ENCODE measurements at places on chromosomes 5 and 9. TPM values are rescaled to one million over a fixed set of nuclear protein-coding genes. Genes with fewer than 3 reads are reported as not detected.

The UBE2B gene
- total RNA-seq = 98.5 TPM

The RALGPS1 gene
- total RNA-seq = 5.1 TPM

The TAF1L gene
- total RNA-seq = 0.06 TPM

The TYRP1 gene
- not detected for total RNA-seq

The ZNF454 gene
- not detected for total RNA-seq

The BHMT2 gene
- total RNA-seq = not detected

The BTNL9 gene
- total RNA-seq = not detected

The NRARP gene
- 1.2 TPM for total RNA-seq

The TAF11L5 gene
- total RNA-seq = not detected

The ADAMTS16 gene
- total RNA-seq = not detected

The PCDHB2 gene
- total RNA-seq = not detected

DNA sequence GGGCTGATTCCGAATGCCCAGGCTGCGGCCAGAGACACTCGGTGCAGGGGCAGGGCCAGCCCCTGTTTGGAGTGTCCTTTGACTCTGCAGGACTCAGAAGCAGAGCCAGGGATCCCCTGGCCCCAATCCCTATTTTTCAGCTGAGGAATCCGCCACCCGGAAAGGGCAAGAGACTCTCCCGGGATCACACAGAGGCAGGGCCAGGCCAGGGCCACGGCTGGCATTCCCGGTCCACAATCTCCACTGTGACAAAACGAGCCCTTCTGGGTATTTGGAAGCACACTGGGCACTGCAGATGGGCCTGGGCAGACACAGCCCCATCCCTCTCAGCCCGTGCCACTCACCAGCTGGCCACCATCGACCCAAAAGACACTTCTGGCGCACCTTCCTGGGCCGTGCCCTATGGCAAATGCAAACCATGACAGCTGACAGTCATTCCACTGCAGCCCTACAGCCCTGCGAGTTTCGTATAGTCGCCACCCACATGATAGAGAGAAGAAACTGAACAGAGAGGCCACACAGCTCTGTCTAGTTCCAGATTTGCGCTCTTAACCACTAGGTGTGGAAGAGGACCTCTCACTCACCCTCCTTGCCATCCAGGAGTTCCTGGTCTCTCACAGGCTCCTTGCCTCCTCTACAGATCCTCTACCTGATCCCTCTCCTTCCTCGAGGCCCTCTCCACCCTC is 13.3 kb downstream of the NR5A1 start:
- no peak for DNase-seq
- H3K36me3 ChIP-seq = no peaks in the 10 kb centered on the region
- H3K4me1 ChIP-seq = peaks cover 8% of the 10 kb centered on the region

GRCh38 chr5:68932830-68933434 is 160.9 kb upstream of the SLC30A5 start:
- H3K36me3 ChIP-seq = no peaks in the 10 kb centered on the region
- no peak for DNase-seq
- H3K27ac ChIP-seq = no peak overlapping the region

GRCh38 chr5:168553377-168554130 is 24.4 kb downstream of the FBLL1 start:
- no peaks in the 10 kb centered on the region for H3K4me1 ChIP-seq
- H3K27ac ChIP-seq = no peak overlapping the region
- H3K27me3 ChIP-seq = no peaks in the 10 kb centered on the region
- no peak overlapping the region for H3K4me3 ChIP-seq
- DNase-seq = no peak
- peaks cover 44% of the 10 kb centered on the region for H3K36me3 ChIP-seq

GRCh38 chr5:169571355-169571754 is 12.2 kb upstream of the SPDL1 start:
- no peak overlapping the region for H3K27ac ChIP-seq
- DNase-seq = no peak
- no peaks in the 10 kb centered on the region for H3K36me3 ChIP-seq
- no peak overlapping the region for H3K4me3 ChIP-seq

DNA sequence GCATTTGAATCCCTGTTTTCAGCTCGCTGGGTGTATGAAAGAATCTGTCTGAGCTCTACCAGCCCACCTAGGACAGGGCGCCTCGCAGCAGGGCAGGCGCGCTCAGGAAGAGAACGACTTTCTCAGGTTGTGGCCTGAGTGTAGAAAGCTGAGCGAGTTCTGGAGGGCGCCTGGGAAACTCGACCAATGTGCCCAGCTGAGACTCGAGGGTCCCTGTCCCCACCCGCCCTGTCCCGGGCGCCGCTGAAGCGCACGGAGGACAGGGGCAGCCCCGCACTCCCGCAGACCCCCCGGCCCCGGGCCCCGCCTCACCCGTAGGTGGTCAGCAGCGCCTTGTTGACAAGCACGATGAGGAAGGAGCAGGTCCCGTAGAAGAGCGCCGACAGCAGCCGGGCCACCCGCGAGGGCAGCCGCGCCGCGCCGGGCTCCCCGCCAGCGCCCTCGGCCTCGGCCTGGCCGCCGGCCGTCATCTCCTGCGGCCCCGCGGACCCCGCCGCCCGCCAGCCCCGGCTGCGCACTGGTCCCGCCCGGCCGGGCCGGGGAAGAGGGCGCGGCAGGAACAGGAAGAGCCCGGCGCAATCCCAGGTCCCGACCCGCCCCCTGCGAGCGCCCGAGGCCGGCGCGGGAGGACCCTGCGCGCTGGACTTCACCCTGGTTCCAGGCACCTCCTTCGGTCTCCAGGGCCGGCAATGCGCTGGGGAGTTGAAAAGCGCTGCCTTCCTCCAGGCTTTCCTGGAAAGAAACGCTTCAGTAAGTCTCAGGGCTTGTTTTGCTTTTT is at the start of gene SLC35D2:
SLC35D2 (minus strand) TSS at position 547 of the 778 bp plus-strand sequence; CDS start at position 470, 77 bp downstream.
- no peaks in the 10 kb centered on the region for H3K27me3 ChIP-seq
- H3K36me3 ChIP-seq = peaks cover 25% of the 10 kb centered on the region
- H3K27ac ChIP-seq = peak within 1 kb of the TSS; percentile 49
- DNase-seq = peak; percentile 53
- H3K4me3 ChIP-seq = peak within 1 kb of the TSS; percentile 84

- no peaks in the 10 kb centered on the region for H3K4me1 ChIP-seq
- no peak overlapping the region for H3K4me3 ChIP-seq
- no peak for DNase-seq
- no peaks in the 10 kb centered on the region for H3K27me3 ChIP-seq
- H3K27ac ChIP-seq = no peak overlapping the region
Observed at GRCh38 chr5:17802256-17802655, 168.0 kb downstream of the TAF11L14 start.

- DNase-seq = no peak
- H3K36me3 ChIP-seq = no peaks in the 10 kb centered on the region
- H3K4me1 ChIP-seq = no peaks in the 10 kb centered on the region
- no peak overlapping the region for H3K4me3 ChIP-seq
- no peaks in the 10 kb centered on the region for H3K27me3 ChIP-seq
Observed at GRCh38 chr9:13750639-13751038, 471.1 kb upstream of the MPDZ start.

DNA sequence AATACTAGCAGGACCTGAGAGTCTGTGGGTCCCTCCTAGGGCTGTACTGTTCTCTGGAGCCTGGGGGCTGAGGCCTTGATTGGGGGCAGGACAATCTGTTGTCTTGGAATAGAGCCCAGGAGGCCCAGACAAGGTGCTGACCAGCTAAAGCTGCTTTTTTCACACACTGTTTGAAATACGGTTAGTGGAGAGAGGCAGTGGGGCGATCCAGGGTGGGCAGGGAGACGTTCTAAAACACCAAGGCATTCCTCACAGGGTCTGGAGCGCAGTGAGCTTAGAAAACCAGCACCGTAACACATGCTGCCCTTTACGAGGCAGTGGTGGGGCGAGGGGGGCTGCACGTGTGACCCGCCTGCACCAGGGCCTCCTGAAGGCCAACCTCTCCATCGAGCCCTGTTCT is 55.1 kb downstream of the EHMT1 start:
- H3K4me3 ChIP-seq = no peak overlapping the region
- DNase-seq = no peak
- peaks cover 12% of the 10 kb centered on the region for H3K36me3 ChIP-seq
- H3K27me3 ChIP-seq = no peaks in the 10 kb centered on the region
- H3K27ac ChIP-seq = no peak overlapping the region

GRCh38 chr5:128962211-128962610 is 3.1 kb upstream of the SLC27A6 start:
- peaks cover 2% of the 10 kb centered on the region for H3K4me1 ChIP-seq
- no peak overlapping the region for H3K4me3 ChIP-seq
- H3K36me3 ChIP-seq = no peaks in the 10 kb centered on the region
- no peak overlapping the region for H3K27ac ChIP-seq
- peaks cover 13% of the 10 kb centered on the region for H3K27me3 ChIP-seq

DNA sequence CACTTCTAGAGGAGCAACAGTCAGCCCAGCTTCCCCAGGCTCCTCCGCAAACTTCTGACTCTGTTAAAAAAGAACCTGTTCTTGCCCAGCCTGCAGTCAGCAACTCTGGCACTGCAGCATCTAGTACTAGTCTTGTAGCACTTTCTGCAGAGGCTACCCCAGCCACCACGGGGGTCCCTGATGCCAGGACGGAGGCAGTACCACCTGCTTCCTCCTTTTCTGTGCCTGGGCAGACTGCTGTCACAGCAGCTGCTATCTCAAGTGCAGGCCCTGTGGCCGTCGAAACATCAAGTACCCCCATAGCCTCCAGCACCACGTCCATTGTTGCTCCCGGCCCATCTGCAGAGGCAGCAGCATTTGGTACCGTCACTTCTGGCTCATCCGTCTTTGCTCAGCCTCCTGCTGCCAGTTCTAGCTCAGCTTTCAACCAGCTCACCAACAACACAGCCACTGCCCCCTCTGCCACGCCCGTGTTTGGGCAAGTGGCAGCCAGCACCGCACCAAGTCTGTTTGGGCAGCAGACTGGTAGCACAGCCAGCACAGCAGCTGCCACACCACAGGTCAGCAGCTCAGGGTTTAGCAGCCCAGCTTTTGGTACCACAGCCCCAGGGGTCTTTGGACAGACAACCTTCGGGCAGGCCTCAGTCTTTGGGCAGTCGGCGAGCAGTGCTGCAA is 72.8 kb downstream of the NUP214 start:
- H3K27ac ChIP-seq = peak overlapping the region; percentile 11
- DNase-seq = no peak
- no peak overlapping the region for H3K4me3 ChIP-seq
- H3K27me3 ChIP-seq = no peaks in the 10 kb centered on the region
- H3K36me3 ChIP-seq = peaks cover 34% of the 10 kb centered on the region

DNA sequence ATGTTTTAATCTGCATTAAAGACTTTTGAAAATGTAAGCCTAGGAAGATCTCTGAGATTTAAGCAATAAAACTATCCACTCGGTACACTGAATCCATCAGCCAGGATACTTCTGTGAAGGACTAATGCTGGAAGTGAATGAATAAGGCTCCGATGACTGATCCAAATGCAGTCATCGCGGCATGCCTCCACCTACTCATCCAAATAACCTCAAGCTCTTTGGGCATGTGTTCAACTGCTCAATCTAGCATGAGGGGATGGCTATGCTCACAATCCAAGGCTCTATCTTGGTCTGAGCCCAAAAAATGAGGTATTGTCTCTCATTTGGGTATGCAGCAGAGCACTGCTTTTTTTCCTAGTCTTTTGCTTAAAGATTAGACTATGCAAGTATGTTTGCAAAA is 19.2 kb downstream of the MARCHF3 start:
- no peaks in the 10 kb centered on the region for H3K27me3 ChIP-seq
- H3K4me1 ChIP-seq = peaks cover 6% of the 10 kb centered on the region
- H3K36me3 ChIP-seq = peaks cover 5% of the 10 kb centered on the region

DNA sequence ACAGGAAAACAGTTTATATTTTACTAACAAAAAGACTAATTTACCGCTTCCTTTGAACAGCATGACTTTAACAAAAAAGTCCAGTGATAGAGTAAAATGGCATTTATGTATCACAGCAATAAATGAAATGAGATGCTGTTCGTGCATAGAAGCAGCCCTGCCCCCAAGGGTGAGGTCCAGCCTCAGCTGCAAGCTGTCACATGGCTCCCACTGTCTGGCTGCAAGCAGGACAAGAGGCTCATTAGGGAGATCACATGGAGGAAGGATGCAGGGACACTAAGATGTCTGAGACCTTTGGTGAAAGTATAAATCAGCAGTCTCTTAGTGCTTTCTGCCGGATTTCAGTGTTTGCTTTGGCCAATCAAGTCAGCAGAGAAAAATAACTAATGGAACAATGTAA is 23.0 kb downstream of the GDNF start:
- H3K27ac ChIP-seq = no peak overlapping the region
- DNase-seq = no peak
- no peaks in the 10 kb centered on the region for H3K4me1 ChIP-seq

GRCh38 chr5:515273-515836 is 8.9 kb downstream of the SLC9A3 start:
- no peak for DNase-seq
- H3K36me3 ChIP-seq = peaks cover 2% of the 10 kb centered on the region
- H3K4me1 ChIP-seq = peaks cover 3% of the 10 kb centered on the region
- no peak overlapping the region for H3K4me3 ChIP-seq
- H3K27me3 ChIP-seq = peaks cover 18% of the 10 kb centered on the region

DNA sequence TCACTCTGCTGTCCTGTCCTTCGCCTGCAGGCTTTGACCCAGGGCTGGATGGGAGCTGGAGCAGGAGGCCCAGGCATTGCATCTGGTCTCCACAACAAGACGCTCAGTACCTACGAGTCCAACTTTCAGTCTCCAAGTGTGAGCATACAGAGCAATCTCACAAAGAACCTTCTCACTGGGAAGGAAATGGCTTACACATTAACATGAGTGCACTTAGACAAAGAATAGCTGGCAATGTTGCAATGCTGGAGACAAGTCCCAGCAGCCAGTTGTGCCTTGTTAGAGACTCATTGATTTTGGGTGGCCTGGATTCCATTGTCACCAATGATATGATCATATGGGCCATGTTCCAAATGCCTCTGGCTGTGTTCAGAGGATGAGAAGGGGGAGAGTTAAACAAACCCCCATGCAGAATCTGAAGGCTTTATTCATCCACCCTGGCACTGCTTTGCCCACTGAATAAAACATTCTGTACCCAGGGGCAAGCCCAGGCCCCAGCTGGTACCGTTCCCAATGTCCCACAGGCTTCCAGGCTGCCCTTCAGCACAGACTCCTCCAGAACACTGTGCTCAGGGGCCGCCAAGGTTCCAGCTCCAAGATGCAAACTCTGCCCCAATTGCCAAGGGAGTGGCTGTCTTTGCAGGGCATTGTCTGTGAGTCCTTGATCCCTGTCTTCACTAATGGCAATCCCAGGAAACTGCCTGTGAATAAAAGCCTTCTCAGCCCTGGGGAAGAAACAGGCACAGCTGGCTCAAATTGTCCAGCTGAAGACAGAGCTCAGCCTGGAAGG is 185.5 kb downstream of the HSD17B3 start:
- DNase-seq = no peak
- peaks cover 33% of the 10 kb centered on the region for H3K27me3 ChIP-seq
- peaks cover 18% of the 10 kb centered on the region for H3K4me1 ChIP-seq

Data from activated naive CD8-positive, alpha-beta T cell treated with anti-CD3 and anti-CD28 coated beads, Interleukin-2, amount 10 ng/mL, durations not matched to agents 7 days and 5 days (primary cell).